EL (cell line): ENCODE measurements at places on chromosomes 7 and 10.

DNA sequence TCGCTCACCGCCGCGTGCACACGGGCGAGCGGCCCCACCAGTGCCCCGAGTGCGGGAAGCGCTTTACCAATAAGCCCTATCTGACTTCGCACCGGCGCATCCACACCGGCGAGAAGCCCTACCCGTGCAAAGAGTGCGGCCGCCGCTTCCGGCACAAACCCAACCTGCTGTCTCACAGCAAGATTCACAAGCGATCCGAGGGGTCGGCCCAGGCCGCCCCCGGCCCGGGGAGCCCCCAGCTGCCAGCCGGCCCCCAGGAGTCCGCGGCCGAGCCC, 3.3 kb downstream of the REPIN1 start:
- no peak for DNase-seq

DNA sequence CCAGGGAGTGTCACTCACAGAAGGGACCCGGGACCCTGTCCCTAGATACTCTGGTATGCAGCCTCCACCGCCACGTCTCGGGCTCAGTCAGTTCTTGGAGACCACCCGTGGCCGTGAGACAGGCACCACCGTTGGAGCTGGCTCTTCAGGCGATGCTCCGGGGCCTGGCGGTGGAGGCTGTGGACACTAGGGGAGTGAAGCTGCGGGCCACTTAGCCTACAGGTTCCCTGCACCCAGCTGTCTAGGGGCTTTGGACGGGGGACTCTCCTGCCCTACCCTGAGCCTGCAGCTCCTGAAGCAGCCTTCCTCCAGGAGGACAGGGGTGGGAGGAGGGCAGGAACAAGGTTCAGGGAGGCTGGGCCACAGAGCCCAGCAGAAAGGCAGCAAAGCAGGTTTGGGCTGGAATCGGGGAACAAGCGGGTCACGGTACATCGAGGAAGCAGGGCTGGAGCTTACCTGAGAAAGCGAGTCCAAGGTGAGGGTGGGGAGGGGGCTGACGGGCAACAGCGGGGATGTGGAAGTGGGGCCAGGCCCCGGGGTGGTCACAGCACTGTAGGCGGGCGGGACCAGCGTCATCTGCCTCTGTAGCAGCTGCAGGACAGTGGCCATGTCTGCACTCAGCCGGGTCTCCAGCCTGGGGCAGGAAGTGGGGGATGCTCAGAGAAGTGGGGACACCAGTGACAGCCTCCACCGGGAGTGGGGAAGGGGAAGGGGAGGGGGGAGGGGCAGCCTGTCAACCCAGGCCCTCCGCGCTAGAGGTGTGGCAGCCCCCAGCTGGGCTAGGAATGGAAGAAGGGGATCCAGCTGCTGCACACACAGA, 31.5 kb downstream of the KCNH2 start:
- no peak for DNase-seq

- DNase-seq, result no peak
Observed at GRCh38 chr10:6819301-6819700, 239.2 kb upstream of the PRKCQ start.

DNA sequence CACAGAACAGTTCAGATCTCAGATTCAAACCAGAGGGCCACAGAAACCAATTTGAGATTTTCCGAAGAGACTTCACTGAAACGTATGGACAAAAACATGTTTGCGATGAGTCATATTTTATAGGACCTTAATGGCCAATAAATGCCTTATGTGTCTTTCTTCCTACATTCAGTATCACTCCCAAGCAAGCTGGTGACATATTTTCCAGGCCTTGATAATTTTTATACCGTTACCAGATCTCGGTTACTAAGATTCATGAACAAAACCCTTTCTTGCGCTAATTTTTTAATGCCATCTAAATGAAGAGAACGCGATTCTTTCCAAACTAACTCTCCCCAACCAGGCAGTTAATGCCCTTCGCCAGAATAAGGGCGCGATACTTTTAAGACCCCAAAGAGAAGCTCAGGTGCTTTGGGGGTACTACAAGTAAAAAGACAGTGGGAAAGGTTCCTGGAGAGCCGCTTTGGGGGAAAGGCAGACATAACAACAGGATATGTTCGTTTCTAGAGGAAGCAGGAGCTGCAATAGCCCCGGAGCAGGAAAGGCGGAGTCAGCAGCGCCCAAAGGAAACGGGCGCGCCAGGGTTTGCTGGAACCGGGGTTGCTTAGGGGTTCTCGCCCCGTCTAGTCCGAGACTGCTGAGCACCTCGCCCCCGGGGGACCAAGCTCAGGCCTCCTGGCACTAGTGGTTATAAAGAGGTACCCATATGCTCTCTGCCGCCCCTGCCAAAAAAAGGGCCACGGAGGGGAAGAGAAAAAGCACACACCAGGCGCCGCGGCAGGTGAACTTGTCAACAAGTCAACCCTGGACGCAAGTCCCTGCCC, 884 bp downstream of the ICA1 start:
- DNase-seq, result peak; percentile 40

DNA sequence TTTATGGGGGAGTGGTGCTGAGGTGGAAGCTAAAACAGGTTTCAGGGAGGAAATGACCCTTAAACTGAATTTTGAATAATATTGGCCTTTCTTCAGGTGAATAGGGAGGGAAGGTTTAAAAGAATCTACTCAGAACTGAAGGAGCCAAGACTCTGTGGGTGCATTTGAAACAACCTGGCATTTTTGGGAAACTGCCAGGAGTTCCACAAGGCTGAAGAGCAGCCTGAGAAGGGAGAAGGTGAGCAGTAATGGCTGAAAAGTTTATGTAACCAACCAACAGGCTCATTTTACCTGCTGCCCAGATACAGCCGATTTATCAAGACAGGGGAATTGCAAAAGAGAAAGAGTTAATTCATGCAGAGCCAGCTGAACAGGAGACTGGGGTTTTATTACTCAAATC, 4.0 kb upstream of the PANK1 start:
- no peak for DNase-seq

- DNase-seq, result no peak
Observed at GRCh38 chr7:8702807-8703206, 269.4 kb downstream of the NXPH1 start.

GRCh38 chr10:58158806-58159205, 108.9 kb downstream of the IPMK start:
- DNase-seq, result peak; percentile 36
